ENCODE measurements at places on chromosomes 6 and 20. TPM values are rescaled to one million over a fixed set of nuclear protein-coding genes. Genes with fewer than 3 reads are reported as not detected.
A peak's percentile ranks its signal among the peaks of the same experiment; 100 is the strongest.

FLRT3 gene
- total RNA-seq, result 0.80 TPM

PRL gene
- total RNA-seq, result not detected

DNA sequence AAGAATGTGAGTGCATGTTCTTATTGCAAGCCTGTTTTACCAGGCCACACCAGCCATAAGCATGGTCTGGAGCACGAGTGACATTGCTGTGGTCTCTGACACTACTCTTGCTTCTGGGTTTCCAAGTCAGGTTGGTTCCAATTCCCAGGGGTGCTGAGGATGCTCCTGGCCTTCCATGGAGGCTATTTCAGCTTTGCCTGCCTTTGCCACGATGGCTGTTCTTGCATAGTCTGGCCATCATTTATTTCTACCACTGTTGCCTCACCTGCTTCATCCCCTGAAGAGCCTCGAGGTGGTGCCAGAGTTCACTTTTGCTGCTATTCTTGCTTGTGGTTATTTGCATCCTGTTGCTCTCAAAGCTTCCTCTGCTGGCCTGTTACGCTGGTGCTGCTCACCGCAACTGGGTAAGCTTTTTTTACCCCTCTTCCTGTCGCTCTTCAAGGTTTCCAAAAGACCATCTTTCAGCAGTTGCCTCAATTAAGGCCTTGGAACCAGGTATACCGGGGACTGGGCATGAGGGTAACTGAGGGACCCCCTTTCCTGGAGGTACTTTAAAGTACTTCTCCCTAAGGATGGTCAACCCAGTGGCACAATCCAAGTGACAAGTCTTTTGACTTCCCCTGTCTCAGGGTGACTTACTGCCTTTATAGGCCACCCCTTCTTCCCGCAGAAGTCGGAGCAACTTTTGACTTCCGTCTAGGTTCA, 64.5 kb downstream of the AKAP7 start:
- no peaks in the 10 kb centered on the region for H3K27me3 ChIP-seq
- DNase-seq, result no peak
- no peaks in the 10 kb centered on the region for H3K4me1 ChIP-seq
- H3K36me3 ChIP-seq, result no peaks in the 10 kb centered on the region

GRCh38 chr6:98107801-98108200, 726.6 kb upstream of the POU3F2 start:
- DNase-seq, result no peak
- H3K4me3 ChIP-seq, result no peak overlapping the region
- no peaks in the 10 kb centered on the region for H3K27me3 ChIP-seq
- no peak overlapping the region for H3K27ac ChIP-seq

DNA sequence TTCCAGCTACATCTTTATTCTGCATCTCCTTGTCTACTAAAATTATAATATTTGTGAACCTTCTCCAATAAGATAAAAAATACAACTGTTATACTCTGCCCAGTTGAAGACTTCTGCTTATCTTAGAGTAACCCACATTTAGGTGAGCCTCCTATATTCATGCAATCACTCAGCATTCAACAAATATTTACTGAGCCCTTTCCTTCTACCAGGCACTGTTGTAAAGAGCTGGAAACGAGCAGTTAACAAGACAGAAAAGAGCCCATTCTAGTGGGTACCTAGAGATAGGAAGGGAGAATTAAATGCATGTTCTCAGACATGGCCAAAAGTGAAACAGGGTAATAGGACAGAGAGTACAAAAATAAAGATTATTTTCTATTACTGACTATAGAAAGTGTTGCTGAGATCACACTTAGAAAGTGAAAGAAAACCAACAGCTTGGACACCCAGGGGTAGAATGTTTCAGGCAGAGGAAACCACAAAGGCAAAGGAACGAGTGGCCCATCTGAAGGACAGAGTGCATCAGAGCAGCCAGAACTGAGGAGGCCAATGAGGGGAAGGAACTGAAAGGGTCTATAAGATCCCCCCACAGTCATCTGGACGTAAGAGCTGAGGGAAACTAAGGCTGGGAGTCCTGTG, 50.8 kb upstream of the SMLR1 start:
- H3K4me1 ChIP-seq, result no peaks in the 10 kb centered on the region
- no peak overlapping the region for H3K27ac ChIP-seq
- H3K4me3 ChIP-seq, result no peak overlapping the region

DNA sequence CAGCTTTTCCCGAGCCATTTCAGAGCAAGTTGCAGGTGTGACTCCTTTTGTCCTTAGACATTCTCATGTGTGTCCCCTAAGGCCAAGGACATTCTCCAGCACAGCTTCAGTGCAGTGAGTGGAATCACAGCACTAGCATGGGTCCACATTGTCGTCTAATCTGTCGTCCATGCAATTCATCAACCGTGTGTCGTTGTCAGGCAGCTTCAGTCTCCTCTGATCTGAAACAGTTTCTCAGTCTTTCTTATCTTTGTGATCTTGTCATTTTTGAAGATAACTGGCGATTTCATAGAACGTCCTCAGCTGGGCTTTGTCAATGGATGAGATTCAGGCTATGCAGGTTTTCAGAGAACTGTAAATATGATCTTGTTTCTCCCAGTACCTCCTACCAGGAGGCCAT, 31.7 kb downstream of the CST2 start:
- no peak for DNase-seq
- H3K27me3 ChIP-seq, result no peaks in the 10 kb centered on the region
- H3K36me3 ChIP-seq, result no peaks in the 10 kb centered on the region
- no peak overlapping the region for H3K27ac ChIP-seq
- H3K4me1 ChIP-seq, result no peaks in the 10 kb centered on the region

DNA sequence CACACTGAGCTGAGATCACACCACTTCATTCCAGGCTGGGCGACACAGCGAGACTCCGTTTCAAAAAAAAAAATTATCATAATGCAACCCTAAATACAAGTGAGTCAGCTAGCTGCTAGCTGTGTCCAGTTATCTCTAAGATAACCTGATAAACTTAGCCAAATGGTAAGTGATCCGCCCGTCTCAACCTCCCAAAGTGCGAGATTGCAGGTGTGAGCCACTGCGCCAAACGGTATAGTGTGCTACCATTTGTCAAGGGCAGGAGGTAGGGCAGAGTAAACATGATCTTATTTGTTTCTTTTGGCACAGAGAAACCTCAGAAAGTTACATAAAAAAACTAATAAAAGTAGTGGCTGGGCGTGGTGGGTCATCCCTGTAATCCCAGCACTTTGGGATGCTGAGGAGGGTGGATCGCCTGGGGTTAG, 4.7 kb upstream of the C6orf132 start:
- no peaks in the 10 kb centered on the region for H3K27me3 ChIP-seq
- peaks cover 1% of the 10 kb centered on the region for H3K4me1 ChIP-seq
- H3K4me3 ChIP-seq, result no peak overlapping the region
- DNase-seq, result no peak

DNA sequence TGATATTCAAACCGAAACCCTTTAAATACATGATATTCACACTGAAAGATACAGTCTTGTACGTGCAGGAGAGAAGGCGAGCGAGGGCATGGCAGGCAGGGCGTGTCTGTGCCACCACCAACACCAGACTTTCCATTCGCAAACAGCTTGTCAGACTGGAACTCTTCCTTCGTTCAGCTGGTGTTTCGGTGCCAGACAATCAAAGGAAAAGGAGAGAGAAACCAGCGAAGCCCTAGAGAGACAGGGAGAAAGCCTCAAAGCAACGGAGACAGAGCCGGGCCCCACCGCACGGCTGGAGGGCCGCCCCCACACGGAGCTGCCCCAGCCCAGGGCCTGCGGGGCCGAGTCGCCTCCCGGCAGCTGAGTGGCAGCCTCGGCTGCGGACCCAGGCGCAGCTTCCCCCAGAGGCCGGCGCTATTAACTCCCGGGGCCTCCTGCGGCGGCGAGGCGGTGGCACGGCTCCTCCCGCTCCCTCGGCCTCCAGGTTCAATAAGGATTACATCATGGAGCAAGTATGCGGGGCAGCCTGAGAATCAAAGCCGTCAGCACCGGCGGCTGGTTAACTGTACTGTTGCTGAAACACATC, 32.1 kb upstream of the NR2E1 start:
- H3K4me3 ChIP-seq, result peak overlapping the region; percentile 29
- H3K36me3 ChIP-seq, result no peaks in the 10 kb centered on the region
- DNase-seq, result peak; percentile 91
- no peak overlapping the region for H3K27ac ChIP-seq

DNA sequence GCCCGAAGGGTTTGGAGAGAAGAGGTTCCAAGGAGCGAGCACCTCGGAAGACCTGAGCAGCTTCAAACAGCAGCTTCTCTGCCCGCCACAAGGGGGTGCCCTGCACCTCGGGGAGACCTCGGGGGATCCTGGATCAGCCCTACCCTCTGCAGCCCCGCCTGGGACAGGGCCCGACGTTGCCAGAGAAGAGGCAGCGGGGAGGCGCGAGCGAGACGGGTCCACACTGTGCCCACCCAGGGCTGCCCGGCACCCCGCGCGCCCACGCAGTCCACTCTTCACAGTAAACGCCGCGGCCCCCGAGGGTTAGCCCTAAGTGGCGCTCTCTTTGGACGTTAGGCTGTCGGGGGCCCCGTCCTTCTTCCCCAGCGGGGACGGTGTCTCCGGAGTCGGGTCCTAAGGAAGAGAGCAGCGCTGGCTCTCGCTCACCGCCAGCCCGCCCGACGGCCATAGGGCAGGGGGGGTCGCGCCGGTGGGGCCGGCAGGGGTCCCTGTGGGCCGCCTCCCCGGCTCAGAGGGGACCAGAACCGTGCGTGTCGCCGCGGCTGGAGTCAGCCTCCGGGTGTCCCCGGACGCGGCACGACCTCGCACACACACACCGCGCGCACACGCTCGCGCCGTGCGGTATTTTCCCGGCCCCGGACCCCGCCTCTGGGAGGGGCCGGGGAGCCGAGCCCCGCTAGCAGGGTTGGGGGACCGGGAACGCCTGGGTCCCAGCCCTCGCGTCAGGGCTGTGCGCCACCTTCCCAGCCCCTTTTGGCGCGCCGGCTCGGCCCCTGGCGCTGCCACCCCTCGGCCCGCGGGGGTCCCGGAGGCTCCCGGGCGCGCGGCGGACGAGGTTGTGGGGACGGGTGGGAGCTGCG, 929 bp downstream of the CDH22 start:
- DNase-seq, result peak; percentile 49
- peaks cover 7% of the 10 kb centered on the region for H3K4me1 ChIP-seq
- peak overlapping the region; percentile 75 for H3K4me3 ChIP-seq
- peaks cover 64% of the 10 kb centered on the region for H3K27me3 ChIP-seq
- no peaks in the 10 kb centered on the region for H3K36me3 ChIP-seq

GRCh38 chr6:168369786-168370185, 50.2 kb upstream of the DACT2 start:
- no peak overlapping the region for H3K4me3 ChIP-seq
- DNase-seq, result no peak
- H3K36me3 ChIP-seq, result no peaks in the 10 kb centered on the region
- H3K27me3 ChIP-seq, result no peaks in the 10 kb centered on the region
- no peak overlapping the region for H3K27ac ChIP-seq
- no peaks in the 10 kb centered on the region for H3K4me1 ChIP-seq

DNA sequence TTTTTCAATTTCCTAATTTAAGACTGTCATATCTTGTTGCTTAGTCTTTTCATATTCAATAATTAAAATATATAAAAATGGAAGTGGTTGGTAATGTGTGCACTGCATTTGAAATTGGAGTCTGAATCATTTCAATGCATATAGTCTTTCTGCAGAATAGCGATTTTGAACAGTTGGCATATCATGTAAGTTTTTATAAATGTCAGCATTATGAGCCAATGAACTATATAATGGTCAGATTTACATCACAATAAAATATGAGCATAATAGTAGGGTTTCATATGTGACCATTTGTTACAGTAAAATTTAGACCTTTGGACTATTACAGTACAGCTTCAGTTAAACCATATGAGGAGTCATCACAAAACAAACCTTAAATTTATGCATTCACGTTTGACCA, 4.3 kb downstream of the RAB32 start:
- no peak overlapping the region for H3K4me3 ChIP-seq
- H3K4me1 ChIP-seq, result peaks cover 2% of the 10 kb centered on the region
- H3K36me3 ChIP-seq, result no peaks in the 10 kb centered on the region
- no peak overlapping the region for H3K27ac ChIP-seq
- no peaks in the 10 kb centered on the region for H3K27me3 ChIP-seq
- DNase-seq, result no peak

DNA sequence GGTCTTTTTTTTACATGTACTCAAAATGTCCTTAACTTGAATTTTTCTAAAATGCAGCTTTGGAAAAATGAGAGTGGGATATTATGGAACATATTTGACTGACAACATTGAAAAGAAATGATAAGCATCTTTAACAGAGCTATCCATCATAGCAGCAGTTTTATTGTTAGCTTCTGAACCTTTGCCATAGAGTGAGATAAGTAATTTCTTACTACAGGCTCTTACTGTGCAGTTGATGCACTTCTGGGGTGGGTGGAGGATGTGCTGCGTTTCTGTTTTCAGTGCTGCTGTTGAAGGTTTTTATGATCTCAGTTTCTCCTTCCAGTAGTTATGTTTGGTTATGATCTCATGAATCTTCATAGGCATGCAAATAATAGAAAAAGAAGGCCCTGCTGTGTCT, 267.0 kb downstream of the TMEM242 start:
- no peaks in the 10 kb centered on the region for H3K27me3 ChIP-seq
- no peaks in the 10 kb centered on the region for H3K36me3 ChIP-seq
- no peak overlapping the region for H3K4me3 ChIP-seq

DNA sequence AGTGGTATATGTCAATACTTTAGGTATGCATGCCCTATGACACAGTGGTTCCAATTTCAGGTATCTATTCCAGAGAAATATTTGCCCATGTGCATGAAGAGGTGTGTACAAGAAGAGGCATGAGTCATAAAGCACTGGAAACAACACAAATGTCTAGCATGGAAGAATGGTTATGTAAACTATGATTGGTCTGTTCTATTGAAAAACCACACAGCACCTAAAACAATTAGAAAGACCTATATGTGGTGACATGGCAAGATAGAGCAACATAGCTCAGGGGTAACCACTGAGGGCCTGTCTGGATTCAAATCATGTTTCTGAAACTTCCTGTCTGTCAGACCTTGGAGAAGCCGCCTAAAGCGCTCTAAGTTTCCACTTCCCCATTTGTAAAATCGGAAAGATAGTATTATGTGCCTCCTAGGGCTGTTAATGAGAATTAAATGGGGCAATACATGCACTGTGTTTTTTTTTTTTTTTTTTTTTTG, 76.0 kb upstream of the SHLD1 start:
- H3K4me3 ChIP-seq, result no peak overlapping the region
- no peak overlapping the region for H3K27ac ChIP-seq
- no peaks in the 10 kb centered on the region for H3K4me1 ChIP-seq
- H3K27me3 ChIP-seq, result no peaks in the 10 kb centered on the region
- H3K36me3 ChIP-seq, result no peaks in the 10 kb centered on the region
- DNase-seq, result no peak

DNA sequence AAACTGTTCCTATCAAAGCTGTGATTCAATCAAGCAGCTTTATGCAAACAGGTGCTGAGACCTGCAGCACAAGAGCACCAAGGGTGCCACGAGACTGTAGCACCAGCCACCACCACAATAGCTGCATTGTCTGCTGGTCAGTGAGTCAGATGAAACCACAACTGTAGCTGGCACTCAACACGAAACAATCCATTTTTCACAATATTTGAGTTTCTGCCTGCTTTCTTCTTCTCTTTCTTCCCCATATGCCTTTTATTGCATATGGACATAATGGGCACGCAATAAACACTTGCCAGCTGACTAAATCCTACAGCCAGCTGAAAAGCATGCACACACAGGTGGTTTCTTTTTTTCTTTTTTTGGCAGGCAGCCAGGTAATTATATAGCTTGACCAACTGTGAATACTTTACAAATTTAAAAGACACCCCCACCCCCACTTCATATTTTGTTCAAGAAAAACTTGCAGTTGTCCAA, 16.6 kb downstream of the SLC2A12 start:
- H3K27me3 ChIP-seq, result no peaks in the 10 kb centered on the region
- H3K4me1 ChIP-seq, result no peaks in the 10 kb centered on the region
- no peaks in the 10 kb centered on the region for H3K36me3 ChIP-seq
